ENCODE measurements at places on chromosomes 1 and 21.

DNA sequence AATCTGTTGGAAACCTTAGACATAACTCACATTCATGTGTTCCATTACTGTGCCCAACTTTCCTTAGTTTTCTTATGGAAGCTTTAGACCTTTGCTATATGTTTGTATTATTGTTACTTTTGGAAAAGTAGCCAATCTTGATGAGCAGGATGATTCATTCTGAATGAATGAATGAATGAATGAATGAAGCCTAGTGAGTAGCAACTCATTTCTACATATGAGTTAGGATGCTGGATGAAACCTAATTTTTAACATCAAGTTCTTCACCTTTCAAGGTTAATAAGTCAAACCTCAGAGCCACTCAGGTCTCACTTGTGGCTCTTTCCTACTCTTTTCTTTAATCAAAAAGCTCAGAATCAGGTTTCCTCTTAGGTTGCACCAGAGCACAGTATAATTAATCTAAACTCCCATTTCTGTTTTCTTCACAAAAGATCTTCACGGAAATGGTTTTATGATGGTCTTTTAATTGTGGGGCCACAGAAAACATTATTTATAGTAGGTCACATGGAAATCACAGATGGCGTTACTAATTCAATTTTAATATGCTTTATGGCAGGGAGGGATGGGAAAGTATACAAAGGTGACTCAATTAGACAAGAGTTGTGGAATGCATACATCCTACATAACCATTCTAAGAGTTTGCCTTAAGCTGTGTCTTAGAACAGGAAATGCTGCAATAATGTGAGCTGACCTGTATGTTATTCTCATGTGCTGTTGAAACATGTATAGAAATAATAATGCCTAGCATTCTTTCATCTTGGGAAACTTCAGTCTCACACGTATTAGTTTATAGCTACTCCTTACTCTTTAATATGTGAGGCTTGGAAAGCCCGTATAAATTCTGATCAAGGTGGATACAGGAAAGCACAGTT, 4.5 kb upstream of the DDX59 start:
- no peak for DNase-seq

DNA sequence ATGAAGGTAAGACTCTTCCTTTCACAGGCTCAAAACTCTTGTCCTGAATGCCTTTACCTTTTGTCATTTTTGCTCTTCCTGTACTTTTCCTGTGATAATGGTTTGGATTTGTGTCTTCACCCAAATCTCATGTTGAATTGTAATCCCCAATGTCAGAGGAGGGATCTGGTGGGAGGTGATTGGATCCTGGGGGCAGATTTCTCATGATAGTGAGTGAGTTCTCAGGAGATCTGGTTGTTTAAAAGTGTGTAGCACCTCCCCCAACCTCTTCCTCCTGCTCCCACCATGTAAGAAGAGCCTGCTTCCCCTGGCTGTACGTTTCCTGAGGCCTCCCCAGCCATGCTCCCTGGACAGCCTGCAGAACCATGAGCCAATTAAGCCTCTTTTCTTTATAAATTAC, 75.5 kb downstream of the DDX20 start:
- DNase-seq, result no peak

GRCh38 chr1:186564582-186564981, 103.7 kb upstream of the PDC start:
- DNase-seq, result no peak

- no peak for DNase-seq
Measured at GRCh38 chr1:224616756-224617409, 766 bp downstream of the CNIH3 start.

DNA sequence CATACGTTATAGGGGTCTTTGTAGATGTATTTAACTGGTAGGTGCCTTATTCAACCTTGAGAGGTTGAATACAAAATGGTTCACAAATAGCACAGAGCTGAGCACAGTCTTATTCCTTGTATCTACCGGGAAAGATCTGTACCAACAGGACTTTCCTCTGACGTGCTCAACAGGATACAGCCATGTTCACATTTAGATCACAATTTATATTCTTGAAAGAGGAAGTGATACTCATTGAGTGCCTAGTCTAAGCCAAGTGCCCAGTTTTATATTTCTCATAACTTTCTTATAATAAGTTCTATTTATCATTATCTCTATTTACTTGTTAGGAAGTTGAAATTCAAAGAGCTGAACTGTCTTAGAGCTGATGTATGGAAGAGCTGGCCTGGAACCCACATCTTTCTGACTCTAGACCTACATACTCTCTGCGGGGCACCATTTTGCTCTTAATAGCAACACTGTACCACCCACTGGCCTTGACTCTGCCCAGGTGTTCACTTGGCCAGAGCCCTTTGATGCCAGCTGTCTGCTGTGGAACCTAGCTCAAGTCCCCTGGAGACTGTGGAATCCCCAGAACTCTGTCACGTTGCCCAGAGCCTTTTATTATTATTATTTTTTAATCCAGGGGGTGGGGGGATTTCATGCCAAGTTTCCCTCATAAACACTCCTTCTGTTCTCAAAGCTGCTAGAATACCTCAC, 156.2 kb downstream of the TPR start:
- DNase-seq, result no peak

DNA sequence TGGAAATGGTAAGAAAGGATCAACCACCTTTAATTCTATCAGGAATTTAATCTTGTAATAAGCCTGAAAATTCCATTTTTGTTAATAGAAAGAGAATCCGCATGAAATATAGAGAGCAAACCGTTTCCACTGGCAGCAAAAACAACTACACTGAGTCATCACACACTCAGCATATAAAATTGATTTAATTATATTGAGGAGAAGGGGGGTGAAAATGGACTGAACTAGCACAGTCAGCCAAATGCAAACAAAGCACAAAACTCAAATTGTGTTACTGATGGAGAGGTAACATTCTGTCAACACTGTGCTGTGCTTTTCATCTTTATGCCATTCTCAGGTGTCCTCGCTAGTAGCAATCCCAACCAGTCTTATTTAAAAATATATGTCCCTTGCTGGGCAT, 1583.9 kb downstream of the MRPL39 start:
- no peak for DNase-seq

DNA sequence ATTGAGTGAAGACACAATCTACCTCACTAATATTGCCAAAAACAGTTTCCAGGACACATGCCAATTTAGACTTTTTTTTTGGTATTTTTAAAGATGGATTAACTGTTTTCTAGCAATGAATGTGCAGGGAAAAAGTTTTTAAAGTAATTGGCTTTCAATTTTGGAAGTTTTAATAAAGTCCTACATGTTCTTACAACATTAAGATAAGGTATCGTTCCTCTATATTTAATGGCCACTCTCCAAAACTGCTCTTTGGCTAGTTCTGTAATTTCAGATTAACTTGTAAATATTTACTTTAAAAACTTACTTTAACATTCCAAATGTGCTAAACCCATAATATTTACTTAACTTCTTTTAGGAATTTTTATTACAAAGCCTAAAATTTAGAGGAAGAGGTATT, 1332.2 kb upstream of the PRMT6 start:
- no peak for DNase-seq

- no peak for DNase-seq
Measured at GRCh38 chr1:74593887-74594866, 79.4 kb downstream of the ERICH3 start.

GRCh38 chr1:150559656-150560010, 10.4 kb downstream of the ADAMTSL4 start:
- no peak for DNase-seq

- no peak for DNase-seq
Measured at GRCh38 chr1:205970486-205970885, 27.2 kb upstream of the SLC26A9 start.

DNA sequence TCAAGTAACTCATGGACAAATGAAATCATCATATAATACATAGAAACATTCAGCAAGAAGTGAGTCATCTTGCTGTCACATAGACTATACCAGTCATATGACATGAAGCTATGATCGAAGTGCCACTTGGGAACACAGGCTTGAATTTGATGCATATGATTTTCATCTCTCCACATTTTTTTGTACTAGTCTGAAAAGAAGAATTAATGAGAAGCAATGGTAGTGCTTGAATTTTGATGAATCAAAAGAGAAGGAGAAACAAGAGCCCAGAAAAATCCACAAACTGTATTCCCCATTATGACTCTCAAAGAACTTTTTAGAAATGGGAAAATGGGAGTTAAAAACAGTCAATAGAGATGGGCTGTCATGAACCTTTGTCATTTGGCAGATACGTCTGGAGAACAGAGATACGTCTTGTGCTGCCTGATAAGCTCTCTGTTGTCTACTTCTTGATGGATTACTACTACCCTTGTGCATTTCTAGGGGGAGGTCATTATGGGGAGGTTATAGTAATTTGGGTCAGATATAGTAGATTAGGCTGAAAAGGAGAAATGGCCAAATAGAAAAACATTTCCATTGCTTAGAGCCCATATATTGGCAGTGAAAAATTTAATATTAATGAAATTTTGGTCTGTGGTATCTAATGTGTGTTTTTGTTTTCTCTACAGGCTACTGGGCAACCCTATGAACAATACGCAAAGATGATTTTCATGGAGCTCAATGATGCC, 8.0 kb upstream of the LEPR start:
- DNase-seq, result no peak

- DNase-seq, result no peak
Measured at GRCh38 chr1:197126691-197127090, 19.8 kb downstream of the ASPM start.

DNA sequence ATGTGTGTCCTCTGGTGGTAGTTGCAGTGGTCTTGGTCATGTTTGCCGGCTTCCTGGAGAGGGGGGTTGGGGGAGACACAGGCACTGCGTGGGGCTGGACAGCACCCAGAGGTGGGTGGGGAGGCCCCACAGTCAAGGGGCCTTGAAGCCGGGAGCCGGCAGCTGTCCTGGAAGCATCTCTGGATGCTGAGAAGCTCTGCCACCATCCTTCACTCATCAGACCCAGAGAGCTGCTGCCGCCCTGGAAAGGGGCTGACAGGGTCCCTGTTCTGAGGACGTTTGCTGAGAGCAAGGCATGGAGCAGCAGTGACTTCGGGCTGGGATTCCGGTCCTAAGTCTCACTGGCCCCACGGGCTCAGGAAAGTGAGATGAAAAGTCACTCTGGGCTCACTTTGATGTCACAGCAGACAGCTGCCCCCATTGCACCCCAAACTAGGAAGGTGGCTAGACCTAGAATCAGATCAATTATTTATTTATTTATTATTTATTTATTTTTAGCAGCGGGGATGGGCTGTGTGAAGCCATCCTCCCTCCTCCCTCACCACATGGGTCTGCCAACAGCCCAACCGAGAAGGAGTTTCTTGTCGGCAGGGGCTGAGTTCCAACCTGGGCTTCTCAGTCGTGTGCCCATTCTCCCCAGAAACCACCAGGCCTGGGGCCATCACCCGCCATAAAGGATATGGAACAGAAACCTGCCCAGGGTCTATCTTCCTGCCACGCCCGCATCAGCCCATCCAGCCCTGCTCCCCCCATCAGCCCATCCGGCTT, 547.4 kb downstream of the PTPRU start:
- no peak for DNase-seq
